ENCODE measurements at places on chromosomes 13 and 19.

DNA sequence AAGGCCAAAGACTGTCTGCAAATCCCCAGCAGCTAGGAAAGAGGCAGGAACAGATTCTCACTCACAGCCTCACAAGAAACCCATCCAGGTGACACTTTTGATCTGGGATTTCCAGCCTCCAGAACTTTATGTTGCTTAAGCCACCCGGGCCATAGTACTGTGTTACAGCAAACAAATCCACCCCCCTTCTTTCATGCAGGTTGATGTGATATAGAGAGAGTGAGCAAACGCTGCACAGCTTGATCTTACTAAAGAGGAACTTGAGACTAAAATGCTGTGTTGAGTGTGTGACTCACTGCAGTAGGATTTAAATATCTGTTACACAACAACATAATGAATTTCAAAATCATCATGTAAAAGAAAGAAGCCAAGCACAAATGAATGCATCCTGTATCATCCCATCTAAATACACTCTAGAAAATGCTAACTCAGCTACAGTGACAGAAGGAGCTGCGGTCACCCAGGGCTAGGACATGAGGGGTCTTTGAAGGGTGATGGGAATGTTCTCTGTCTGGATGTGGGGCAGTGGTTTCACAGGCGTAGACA, 32.2 kb downstream of the RCBTB2 start:
- peak; percentile 75 for ATAC-seq

- ATAC-seq: no peak
Observed at GRCh38 chr19:28667348-28667977, 545.5 kb downstream of the UQCRFS1 start.

GRCh38 chr19:1351381-1351851, 32.3 kb upstream of the NDUFS7 start:
- no peak for ATAC-seq

DNA sequence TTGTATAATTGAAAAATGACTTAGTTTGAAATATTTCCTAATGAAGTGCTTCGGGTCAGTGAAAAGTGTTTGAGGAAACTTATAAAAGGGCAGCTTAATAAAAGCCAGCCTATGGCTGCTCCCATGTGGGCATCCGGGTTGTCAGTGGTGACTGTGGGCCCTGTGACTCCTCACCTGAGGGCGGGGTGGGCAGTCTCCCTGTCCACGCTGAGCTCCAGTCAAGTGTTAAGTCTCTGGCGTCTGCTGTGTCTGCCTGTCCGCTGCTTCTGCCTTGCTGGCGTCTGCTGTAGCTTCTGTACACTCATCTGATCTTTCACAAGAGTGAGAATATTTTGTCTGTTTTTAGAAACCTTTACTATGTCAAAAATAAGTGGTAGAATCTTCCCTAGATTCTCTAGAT, 7.1 kb downstream of the LAMP1 start:
- ATAC-seq: no peak

GRCh38 chr19:51375504-51376221, 3.2 kb upstream of the NKG7 start:
- no peak for ATAC-seq

DNA sequence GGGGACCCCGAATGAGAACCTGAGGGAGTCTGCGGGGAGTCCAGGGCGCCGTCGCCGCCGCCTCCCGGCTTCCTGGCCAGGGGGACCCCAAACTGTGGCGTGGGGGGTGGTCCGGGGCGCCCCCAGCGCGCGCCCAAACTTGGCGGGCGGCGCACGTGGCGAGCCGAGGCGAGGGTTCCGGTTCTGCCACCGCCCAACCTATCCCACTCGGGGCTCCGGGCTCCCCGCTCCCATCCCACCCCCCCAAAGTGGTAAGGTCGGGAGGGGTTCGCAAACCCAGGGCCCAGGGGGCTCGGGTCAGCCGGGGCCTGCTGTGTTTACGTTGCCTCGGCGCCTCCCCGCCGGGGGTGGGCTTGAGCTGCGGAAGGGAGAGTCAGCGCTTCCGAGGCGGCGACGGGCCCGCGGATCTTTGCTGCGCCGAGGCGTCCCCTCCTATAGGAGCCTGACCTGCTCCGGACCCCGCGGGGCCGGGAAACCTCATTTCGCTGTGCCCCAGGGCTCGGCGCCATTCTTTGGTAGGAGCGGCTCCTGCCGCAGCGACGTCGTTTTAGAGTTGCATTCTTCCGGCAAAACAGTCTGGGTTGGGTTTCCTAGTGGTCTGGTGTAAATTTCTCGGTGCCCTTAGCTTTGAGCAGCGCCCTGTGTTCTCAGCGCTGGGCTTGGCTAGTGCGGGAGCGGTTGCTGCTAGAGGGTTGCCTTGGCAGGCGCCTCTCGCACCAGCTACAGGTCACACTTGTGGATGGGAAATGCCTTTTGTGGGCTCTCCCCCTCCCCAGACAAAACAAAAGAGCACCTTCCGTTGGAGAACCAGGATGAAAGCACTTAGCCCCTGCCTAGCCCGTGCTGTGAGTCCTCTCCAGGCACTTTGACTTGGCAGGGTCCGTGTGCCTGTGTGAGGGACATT, 1.2 kb downstream of the DAZAP1 start:
- ATAC-seq: peak; percentile 17

DNA sequence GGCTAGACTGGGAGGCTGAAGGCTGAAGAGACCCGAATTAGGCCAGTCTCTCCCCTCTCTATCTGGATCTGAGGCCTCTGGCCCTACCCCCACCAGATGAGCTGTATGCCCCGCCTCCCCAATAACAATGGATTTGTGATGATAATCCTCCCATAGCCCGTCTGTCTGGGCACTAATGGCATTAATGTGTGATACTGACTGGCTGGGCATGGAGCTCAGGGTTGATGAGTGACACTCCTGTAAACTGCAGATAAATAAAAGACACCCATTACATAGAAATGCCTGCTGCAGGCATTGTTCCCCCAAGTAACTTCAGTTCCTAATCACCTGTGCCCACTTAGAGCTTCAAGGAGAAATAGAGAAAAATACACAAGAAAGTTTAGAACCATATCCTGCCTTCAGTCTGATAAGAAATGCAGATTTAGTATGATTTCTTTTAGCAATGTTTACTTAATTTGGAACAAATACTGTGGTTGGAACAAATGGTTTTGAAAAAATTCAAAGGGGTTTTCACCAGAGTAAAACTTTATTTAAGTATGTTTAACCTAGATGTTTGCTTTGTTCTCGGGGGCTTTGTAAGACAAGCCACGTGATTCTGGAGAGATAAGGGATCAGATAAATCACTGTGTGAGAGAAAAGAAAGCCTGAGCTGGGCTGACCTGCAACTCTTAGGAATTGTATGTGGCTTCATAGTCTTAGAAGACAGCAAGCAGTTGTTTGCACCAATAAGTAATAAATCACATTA, 60.3 kb downstream of the TNFRSF19 start:
- ATAC-seq: no peak

DNA sequence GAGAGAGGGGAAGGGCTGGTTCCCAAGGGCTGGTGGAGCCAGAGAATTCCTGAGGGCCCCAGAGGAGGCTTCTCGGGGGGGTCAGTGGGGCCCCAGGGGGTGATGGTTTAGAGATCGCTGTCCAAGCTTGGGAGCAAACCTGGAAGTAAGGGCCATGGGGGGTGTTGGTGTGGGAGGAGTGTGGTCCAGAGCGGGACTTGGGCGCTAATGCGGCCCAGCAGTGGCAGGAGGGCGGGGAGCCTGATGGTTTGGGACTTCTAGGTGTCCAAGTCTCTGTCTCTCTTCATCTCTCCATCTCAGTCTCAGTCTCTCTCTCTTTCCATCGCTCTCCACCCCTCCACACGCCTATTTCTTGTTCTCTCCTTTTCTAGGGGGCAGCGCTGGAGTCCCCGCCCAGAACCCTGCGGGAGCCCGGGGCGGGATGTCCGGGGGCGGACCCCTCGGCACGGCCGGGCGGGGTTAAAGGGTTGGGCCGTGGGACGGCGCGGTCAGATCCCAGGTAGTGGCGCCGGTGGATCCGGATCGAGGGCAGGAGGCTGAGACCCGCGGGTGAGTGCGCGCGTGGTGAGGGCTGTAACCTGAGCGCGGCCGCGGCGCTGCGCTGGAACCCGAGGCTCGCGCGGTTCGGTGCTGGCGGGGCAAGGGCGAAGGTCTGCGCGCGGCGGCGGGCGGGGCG, at the start of gene CYP4F22:
Gene CYP4F22, plus strand, starts transcription at position 491 of the 676 bp plus-strand sequence. CDS start 16,812 bp downstream, outside the sequence.
- ATAC-seq: no peak

- ATAC-seq: no peak
Observed at GRCh38 chr19:43773725-43774102, 7.1 kb downstream of the KCNN4 start.

DNA sequence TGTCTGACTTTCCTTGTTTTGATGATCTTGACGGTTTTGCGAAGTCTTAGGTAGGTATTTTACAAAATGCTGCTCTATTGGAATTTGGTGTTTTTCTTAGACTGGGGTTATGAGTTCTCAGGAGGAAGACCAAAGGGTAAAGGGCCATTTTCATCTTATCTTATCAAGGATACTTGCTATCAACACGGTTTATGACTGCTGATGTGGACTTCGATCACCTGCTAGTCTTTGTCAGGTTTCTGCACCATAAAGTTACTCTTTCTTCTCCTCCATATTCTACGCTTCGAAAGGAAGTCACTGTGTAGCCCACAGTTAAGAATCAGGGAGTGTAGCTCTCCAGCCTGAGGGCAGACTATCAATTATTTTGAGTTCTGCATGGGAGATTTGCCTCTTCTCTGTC, 7.4 kb upstream of the CEBPG start:
- no peak for ATAC-seq

GRCh38 chr19:33819506-33819879, 22.8 kb downstream of the KCTD15 start:
- ATAC-seq: no peak

GRCh38 chr19:7801020-7801570, 28.9 kb upstream of the EVI5L start:
- no peak for ATAC-seq

DNA sequence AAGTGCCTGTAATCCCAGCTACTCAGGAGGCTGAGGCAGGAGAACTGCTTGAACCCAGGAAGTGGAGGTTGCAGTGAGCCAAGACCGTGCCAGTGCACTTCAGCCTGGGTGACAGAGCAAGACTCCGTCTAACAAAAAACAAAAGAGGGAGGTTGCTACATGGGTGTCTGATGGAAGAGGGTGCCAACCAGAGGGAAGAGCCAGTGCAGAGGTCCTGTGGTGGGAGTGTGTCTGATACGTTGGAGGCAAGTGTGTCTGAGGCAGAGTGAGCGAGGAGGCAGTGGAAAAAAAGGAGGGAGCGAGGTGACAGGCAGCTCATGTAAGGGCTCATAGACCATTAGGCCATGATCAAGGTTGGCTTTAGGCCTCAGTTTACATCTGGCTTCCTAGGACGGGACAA, 6.8 kb downstream of the PDE4A start:
- ATAC-seq: no peak

DNA sequence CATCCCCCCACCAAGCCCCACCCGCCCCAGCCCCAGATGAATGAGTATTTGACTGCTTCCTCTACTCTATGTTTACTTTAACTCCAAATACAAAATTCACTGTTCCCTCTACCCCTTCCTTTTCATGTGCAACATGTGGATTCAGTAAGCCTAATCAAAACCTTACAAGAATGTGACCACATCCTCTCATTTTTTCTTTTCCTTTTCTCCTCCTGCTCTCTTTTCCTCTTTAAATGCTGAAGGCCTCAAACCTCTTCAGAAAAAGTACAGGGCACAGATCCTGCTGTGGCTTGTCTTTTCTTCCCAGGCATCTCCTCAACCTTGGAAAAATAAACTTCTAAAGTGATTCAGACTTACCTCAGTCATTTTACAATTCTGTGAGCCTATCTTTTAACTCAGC, 119.0 kb downstream of the MYCBP2 start:
- no peak for ATAC-seq

- ATAC-seq: peak; percentile 98
Observed at GRCh38 chr19:52535771-52536447, 8.4 kb downstream of the ZNF808 start.

DNA sequence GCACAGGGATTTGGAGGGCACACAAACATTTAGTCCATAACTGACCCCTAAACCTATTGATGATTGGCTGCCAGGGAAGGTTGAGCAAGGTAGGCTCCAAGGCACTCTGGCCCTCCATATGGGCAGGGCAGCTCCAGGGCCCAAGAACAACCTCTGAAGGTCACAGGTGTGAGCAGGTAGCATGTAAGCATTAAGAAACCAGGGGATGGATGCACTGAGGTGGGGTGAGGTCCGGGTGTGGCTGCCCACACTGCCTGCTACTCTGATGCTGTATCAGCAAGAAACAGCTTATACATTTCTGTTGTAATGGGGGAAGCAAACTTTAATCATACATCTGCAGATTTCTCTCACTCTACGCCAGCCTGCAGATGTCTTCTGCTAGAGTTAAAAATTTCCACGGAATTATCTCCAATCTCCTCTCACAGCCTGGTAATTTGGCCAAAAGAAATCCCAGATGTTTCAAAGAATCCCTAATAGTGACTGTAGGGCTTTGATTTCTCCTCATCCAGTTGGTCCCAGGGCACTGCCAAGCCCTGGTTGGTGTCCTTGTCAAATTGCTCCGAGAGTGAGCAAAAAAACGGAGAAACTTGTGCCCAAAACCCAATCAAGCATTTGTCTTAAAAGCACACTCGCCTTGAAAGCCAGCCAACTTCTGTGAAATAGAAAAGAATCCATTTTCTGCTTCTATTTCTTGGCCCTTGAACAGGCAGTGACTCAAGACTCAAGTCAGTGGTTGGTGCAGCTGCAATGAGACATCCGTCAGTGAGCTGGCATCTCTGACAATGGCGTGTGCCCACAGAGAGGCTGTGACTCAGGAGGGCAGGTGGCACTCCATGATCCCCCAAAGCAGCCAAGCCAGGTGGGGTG, 72.5 kb upstream of the MRI1 start:
- no peak for ATAC-seq

GRCh38 chr19:28838909-28839308, 374.0 kb downstream of the UQCRFS1 start:
- no peak for ATAC-seq

GRCh38 chr19:18232540-18233223, 6.4 kb upstream of the PDE4C start:
- no peak for ATAC-seq

- no peak for ATAC-seq
Observed at GRCh38 chr13:25171517-25172302, at the start of gene AMER2. Gene AMER2 (minus strand): TSS chr13:25172288. CDS start chr13:25171619, 669 bp downstream.

GRCh38 chr13:43348397-43348796, 325.0 kb downstream of the DNAJC15 start:
- no peak for ATAC-seq

DNA sequence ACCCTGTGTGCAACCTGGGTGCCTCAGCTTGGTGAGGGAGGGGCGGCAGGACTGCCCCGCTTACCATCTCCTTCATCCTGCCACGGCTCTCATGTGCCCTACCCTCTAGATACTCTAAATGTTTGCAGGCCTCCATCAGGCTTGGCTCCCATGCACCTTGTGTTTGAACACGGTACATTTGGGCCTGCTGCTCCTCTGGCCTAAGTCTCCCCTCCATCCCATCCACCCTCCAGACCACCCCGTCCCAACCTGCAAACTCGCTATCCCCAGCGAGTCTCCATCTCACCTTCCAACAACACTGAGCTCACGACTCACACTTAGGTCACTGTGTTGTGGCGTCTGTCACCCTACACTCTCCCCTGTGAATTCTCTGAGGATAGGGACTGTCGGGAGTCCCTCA, 274.2 kb downstream of the TEX29 start:
- ATAC-seq: no peak

- ATAC-seq: no peak
Observed at GRCh38 chr13:113182046-113182445, 23.6 kb downstream of the PROZ start.

GRCh38 chr19:917323-918151, at the start of gene KISS1R:
Gene KISS1R (plus strand): TSS chr19:917333. CDS start chr19:917503, 170 bp downstream.
- ATAC-seq: peak; percentile 4
